ENCODE measurements at places on chromosomes 16 and 17.

- H3K27ac ChIP-seq, result no peak overlapping the region
- DNase-seq, result no peak
- H3K36me3 ChIP-seq, result no peaks in the 10 kb centered on the region
- no peaks in the 10 kb centered on the region for H3K27me3 ChIP-seq
Measured at GRCh38 chr16:7638306-7638705, 305.7 kb downstream of the RBFOX1 start.

DNA sequence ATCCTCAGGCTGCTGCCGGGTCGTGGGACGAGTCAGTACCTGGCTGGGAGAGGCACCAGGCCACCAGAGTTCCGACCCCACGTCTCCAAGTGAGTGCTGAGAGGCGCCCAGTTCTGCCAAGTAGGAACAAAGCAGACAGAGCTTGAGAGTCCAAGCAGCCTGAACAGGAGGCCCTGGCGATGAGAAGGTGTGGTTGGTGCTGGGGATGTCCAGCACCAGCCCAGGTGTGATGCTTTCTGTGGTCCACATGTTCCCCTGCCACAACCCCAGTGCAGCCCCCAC lies 10.8 kb downstream of the TAX1BP3 start:
- peaks cover 27% of the 10 kb centered on the region for H3K36me3 ChIP-seq
- no peak overlapping the region for H3K4me3 ChIP-seq
- H3K27me3 ChIP-seq, result no peaks in the 10 kb centered on the region
- DNase-seq, result no peak
- peaks cover 53% of the 10 kb centered on the region for H3K4me1 ChIP-seq

DNA sequence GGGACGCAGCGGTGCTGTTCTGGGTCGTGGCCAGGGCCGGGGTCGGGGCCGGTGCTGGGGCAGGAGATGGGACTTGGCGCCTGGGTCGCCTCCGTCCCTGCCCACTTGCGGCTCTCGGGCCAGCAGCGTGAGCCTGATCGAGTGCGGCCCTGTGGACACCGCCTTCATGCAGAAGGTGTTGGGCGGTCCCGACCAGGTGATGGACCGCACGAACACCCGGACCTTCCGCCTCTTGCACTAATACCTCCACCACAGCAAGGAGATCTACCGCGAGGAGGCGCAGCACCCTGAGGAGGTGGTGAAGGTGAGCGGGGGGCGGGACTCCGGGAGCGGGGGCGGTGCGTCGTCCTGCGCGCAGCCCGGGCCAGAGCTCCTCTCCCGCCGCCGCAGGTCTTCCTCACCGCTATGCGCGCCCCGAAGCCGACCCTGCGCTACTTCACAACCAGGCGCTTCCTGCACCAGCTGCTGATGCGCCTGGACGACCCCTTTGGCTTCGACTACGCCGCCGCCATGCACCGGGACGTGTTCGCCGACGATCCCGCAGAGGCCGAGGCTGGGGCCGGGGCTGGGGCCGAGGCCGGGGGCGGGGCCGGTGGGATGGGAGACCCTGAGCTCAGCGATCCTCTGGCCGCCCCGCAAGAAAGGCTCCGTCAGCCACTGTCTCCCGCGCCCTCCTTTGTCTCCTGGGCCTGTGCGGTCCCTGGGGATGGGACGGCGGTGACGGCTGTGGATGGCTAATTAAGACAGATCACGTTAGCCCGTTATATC lies 4.5 kb upstream of the HSD17B1 start:
- H3K36me3 ChIP-seq, result peaks cover 22% of the 10 kb centered on the region
- peak overlapping the region; percentile 28 for H3K4me3 ChIP-seq
- no peaks in the 10 kb centered on the region for H3K27me3 ChIP-seq
- peaks cover 31% of the 10 kb centered on the region for H3K4me1 ChIP-seq

DNA sequence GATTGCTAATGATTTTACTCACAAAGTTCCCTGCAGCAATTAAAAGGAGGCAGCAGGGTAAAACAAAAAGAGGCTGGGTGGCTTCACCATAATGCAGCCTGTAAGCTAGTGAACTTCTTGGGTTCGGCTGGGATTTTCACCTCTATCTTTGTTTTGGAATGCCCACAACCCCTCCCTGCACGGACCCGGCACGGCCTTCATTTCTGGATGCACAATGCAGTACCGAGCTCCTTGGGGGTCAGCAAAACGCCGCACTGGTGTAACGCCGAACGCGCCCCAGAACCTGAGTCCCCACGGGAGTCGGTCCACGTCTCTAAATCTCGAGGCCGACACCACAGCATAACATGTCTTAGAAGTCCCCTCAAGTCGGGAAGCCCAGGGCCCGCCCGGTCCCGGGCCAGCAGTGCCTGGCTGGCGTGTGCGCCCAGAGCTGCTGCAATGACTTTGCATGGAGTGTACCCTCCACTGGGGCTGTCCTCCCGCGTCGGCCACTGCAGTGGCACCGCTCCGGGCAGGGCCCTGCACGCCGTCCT lies 759 bp downstream of the UBE2O start:
- no peaks in the 10 kb centered on the region for H3K36me3 ChIP-seq
- DNase-seq, result no peak
- H3K27me3 ChIP-seq, result no peaks in the 10 kb centered on the region
- peak overlapping the region; percentile 91 for H3K4me3 ChIP-seq

DNA sequence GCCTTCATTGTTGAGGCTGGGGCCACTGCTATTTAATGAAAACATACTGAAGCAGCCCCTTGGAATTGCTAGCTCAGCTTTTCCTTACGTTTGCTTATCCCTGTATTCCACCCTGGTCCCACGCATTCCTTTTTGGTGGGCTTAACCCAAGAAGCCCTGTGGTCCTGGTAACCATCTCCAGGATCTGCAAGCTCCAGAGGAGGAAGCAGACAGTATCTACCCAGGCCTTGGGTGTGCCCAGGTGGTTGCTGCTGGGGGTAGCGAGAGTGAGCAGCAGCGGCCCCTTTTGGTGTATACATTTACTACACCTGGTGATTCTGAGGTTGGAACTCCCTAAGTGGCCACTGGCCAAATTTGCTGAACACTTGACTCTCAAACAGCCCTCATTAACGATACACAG lies 97.7 kb downstream of the CBLN1 start:
- DNase-seq, result no peak
- H3K4me3 ChIP-seq, result no peak overlapping the region
- no peaks in the 10 kb centered on the region for H3K4me1 ChIP-seq
- H3K36me3 ChIP-seq, result no peaks in the 10 kb centered on the region
- no peaks in the 10 kb centered on the region for H3K27me3 ChIP-seq

- no peak for DNase-seq
- H3K4me3 ChIP-seq, result no peak overlapping the region
- no peaks in the 10 kb centered on the region for H3K4me1 ChIP-seq
- peaks cover 27% of the 10 kb centered on the region for H3K36me3 ChIP-seq
- H3K27me3 ChIP-seq, result no peaks in the 10 kb centered on the region
Measured at GRCh38 chr17:37466471-37466870, 23.2 kb upstream of the DUSP14 start.

GRCh38 chr16:9170470-9170869 lies 79.0 kb downstream of the HAPSTR1 start:
- H3K36me3 ChIP-seq, result no peaks in the 10 kb centered on the region
- H3K4me1 ChIP-seq, result no peaks in the 10 kb centered on the region
- H3K4me3 ChIP-seq, result no peak overlapping the region
- peaks cover 3% of the 10 kb centered on the region for H3K27me3 ChIP-seq
- no peak overlapping the region for H3K27ac ChIP-seq

- peaks cover 100% of the 10 kb centered on the region for H3K36me3 ChIP-seq
- peaks cover 55% of the 10 kb centered on the region for H3K4me1 ChIP-seq
- peak overlapping the region; percentile 57 for H3K27ac ChIP-seq
- H3K27me3 ChIP-seq, result no peaks in the 10 kb centered on the region
- H3K4me3 ChIP-seq, result no peak overlapping the region
Measured at GRCh38 chr16:30112197-30113030, 923 bp downstream of the GDPD3 start.

GRCh38 chr17:37774504-37774903 lies 29.6 kb upstream of the HNF1B start:
- no peak overlapping the region for H3K4me3 ChIP-seq
- H3K4me1 ChIP-seq, result no peaks in the 10 kb centered on the region
- H3K27me3 ChIP-seq, result no peaks in the 10 kb centered on the region
- no peak for DNase-seq
- no peak overlapping the region for H3K27ac ChIP-seq
- H3K36me3 ChIP-seq, result no peaks in the 10 kb centered on the region

DNA sequence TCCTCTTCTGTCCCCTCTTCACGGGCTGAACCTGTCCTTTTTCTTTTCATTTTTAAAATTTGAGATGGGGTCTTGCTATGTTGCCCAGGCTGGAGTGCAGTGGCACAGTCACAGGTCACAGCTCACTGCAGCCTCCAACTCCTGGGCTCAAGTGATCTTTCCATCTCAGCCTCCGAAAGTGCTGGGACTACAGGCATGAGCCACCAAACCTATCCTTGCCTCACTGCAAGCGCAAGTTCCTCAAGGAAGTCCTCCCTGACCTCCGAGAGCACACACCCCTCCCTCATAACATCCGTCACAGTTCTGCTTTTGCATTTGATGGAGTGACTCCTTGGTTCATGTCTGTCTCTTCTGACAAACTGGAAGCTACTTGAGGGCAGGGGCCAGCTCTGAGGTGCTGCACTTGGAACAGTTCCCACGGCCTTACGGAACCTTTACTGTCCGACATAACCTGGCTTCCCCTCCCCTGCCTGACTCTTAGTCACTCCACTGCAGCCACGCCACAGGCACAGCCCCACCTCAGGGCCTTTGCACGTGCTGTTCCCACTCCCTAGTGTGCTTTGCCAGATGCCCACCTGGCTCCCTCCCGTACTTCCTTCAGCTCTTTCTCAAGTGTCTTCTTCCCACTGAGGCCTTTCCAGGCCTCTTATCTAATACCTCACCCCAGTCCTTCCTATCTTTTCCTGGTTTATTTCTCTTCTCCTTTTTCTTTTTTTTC lies 4.4 kb downstream of the TBX6 start:
- H3K27me3 ChIP-seq, result no peaks in the 10 kb centered on the region
- peaks cover 64% of the 10 kb centered on the region for H3K4me1 ChIP-seq
- H3K4me3 ChIP-seq, result no peak overlapping the region
- DNase-seq, result no peak
- peak overlapping the region; percentile 29 for H3K27ac ChIP-seq

- H3K27me3 ChIP-seq, result peaks cover 23% of the 10 kb centered on the region
- no peak overlapping the region for H3K4me3 ChIP-seq
- H3K27ac ChIP-seq, result no peak overlapping the region
- DNase-seq, result no peak
- no peaks in the 10 kb centered on the region for H3K36me3 ChIP-seq
Measured at GRCh38 chr17:17406225-17406624, 70.6 kb upstream of the MED9 start.

DNA sequence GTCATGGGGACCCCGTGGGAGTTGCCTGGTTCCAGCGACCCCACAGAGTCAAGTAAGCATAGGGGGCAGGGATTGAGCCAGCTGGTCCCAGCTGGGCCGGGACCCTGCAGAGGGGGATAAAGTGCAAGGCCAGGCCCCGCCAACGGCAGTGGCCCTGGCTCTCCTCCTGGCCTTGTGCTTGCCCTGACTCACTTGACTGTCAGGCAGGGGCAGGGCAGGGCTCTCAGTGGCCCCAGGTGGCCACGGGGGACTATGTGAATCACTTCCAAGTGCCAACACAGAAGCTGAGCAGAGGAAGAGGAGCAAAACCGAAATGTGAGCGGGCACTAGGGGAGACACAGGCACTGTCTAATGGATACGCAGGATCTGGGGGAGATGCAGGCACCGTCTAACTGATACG lies 21.6 kb upstream of the NCBP3 start:
- H3K36me3 ChIP-seq, result no peaks in the 10 kb centered on the region
- no peak overlapping the region for H3K27ac ChIP-seq
- no peak for DNase-seq
- H3K4me1 ChIP-seq, result peaks cover 20% of the 10 kb centered on the region
- no peaks in the 10 kb centered on the region for H3K27me3 ChIP-seq

- H3K27me3 ChIP-seq, result no peaks in the 10 kb centered on the region
- H3K36me3 ChIP-seq, result no peaks in the 10 kb centered on the region
- H3K4me3 ChIP-seq, result no peak overlapping the region
- no peak for DNase-seq
- H3K4me1 ChIP-seq, result no peaks in the 10 kb centered on the region
Measured at GRCh38 chr16:7074715-7075114, 257.9 kb upstream of the RBFOX1 start.

DNA sequence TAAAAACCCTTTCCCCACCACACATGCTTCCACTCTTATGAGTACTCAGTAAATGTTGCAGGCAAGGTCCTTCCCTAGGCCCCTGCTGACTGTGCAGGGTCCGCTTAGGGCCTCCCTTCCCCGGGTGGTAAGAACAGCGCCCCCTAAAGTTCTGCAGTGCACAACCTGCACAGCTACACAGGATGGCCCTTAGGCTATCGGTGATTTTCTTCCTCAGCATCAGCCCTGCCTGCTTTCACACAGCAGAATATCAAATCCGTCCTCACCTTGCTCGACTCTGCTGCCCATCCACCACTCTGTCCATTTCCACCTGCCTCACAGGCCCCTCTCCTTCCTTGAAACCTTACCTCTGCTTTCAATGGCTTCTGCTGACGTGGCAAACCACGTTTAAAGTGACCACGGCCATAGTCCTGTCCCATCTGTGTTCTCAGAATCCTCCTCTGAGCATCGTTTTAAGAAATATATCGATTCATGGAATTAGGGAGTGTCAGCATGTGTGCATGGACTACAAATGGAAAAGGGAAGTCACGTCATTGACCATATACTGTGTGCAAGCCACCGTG lies 51.4 kb upstream of the TMEM132E start:
- no peaks in the 10 kb centered on the region for H3K36me3 ChIP-seq
- H3K27me3 ChIP-seq, result peaks cover 81% of the 10 kb centered on the region
- no peaks in the 10 kb centered on the region for H3K4me1 ChIP-seq
- H3K27ac ChIP-seq, result no peak overlapping the region
- H3K4me3 ChIP-seq, result no peak overlapping the region

DNA sequence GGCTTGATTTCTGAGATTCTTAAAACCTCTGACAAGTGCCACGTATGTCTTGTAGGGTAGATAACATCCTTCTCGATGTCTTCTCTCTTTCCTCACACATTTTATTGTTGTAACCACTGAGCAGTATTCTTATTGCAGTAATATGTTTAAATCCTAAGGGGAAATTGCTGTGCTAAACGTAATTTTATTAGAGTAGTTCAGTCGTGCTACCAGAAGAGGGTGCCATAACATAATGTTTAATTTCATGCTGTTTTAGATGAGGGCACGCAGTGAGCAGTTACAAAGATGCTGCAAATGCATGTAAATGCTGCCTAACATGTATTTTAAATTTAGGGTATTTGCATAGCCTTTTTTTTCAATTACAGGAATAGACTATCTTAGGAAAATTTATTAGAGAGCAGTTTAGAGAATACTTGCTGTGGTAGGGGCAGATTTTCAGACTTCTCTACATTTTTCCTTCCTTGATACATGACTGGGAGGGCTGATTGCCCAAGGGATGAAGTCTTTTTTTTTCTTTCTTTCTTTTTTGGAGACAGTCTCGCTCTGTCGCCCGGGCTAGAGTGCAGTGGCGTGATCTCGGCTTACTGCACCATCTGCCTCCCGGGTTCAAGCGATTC lies 51.7 kb downstream of the GAN start:
- no peak overlapping the region for H3K4me3 ChIP-seq
- H3K36me3 ChIP-seq, result peaks cover 20% of the 10 kb centered on the region
- no peak overlapping the region for H3K27ac ChIP-seq
- no peak for DNase-seq

DNA sequence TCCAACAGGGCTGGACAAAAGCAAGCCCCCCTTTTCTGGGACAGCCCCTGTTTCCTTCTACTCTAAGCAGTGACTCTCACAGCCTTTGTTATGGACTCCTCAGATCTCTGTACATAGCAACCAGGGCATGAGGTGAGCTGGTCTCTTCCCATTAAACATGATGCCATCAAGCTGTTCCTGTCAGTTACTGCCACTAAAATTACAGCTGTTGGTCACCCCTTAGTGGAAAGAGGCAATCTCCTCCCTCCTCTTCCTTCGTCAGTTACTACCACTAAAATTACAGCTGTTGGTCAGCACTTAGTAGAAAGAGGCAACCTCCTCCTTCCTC lies 95.2 kb upstream of the SMIM36 start:
- peak overlapping the region; percentile 1 for H3K27ac ChIP-seq
- H3K27me3 ChIP-seq, result no peaks in the 10 kb centered on the region
- H3K4me1 ChIP-seq, result no peaks in the 10 kb centered on the region

- DNase-seq, result no peak
- H3K27me3 ChIP-seq, result no peaks in the 10 kb centered on the region
- H3K27ac ChIP-seq, result no peak overlapping the region
- H3K4me1 ChIP-seq, result peaks cover 3% of the 10 kb centered on the region
Measured at GRCh38 chr16:9013508-9013864, 49.8 kb upstream of the USP7 start.

Measured in esophagus squamous epithelium (tissue), 5 donors.